Inflammatory macrophage (primary cell): ENCODE measurements at places on chromosomes 11 and 22.

GRCh38 chr11:128052912-128053641, 534.3 kb downstream of the ETS1 start:
- peak; percentile 18 for DNase-seq

DNA sequence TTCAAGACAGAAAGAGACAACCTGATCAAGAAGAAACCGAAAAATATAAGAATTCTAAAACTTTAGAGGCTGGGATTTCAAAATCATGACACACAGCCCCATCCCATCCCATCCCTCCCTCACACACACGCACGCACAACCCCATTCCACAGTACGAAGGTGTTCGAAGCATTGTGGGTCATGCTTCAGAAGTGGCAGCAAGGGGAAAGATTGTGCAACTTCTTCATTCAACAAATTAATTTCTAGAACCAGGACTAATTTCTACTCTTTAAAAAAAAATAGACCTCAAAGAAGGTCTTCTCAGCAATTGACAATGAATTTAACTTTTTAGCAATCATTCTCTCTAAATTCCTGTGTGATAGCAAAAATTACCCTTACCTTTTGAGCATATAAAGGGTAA, 867 bp downstream of the SPA17 start:
- no peak for DNase-seq

GRCh38 chr11:18191376-18191775, 18.7 kb downstream of the MRGPRX4 start:
- DNase-seq, result peak; percentile 13

- DNase-seq, result no peak
These were observed 41.1 kb upstream of the CHRNA10 start for GRCh38 chr11:3712274-3712673.

- no peak for DNase-seq
These were observed 87.0 kb upstream of the AMOTL1 start for GRCh38 chr11:94681140-94681539.

- DNase-seq, result no peak
These were observed 71.5 kb downstream of the FCHSD2 start for GRCh38 chr11:73070653-73071052.
